Activated CD4-positive, alpha-beta T cell treated with anti-CD3 and anti-CD28 coated beads, Interleukin-2, amount 50 U/mL, for 24 hours (primary cell): ENCODE measurements at places on chromosomes 7 and 10.

DNA sequence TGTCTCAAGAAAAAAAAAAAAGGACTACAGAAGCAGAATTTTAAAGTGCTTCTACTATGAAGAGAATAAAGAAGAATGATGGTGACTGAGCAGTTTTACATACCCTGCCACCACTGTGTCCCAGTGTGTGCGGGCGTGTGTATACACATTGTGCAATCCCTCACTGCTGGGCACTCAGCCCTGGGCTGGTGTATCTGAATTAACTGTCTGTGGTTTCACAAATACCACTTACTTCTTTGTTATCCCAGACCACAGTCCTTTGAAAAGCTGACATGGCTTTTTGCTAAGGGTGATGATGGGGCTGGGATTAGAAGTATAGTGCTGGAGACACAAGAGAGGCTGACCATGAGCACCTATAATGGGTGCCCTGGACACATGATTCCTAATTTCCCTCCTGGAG is 21.1 kb upstream of the TRPV6 start:
- DNase-seq = no peak

DNA sequence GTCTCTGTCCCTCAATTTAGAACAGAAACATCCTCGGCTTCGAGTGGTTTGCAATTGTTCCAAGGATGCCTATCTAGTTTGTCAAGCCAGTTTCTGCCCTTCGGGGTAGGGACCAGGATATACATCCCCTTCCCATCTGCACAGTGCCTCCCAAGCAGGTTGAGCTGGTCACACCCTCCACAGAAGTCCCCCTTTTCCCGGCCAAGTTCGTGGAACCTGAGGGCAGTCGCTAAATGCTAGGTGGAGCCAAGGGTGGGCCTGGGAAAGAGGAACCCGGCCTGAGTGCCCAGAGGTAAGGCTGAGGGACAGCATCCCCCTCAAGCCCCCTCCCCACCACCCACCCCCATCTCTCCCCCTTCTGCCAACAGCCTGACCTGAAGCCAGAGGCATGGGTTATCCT is 62.4 kb upstream of the NANOS1 start:
- DNase-seq = no peak

DNA sequence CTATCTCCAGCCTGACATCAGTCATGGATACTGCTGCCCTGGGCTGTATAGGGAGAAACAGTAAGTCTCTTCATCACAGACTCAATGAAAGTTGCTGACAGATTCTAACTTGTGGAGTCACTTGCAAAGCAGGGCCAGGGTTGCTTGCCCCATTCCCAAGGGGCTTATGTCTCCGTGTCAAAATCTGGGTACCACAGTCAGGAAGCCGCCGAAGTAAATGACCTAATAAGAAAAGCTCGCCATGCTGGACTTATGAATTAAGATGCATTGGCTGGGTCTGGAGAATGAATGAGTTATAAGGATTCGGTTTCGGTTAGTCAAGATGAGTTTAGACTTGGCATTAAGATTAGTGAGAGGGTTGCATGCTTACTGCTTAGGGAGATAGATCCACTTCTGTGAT is 10.8 kb upstream of the OR6V1 start:
- DNase-seq = no peak

- no peak for DNase-seq
Observed at GRCh38 chr10:6465854-6466601, 114.0 kb downstream of the PRKCQ start.

DNA sequence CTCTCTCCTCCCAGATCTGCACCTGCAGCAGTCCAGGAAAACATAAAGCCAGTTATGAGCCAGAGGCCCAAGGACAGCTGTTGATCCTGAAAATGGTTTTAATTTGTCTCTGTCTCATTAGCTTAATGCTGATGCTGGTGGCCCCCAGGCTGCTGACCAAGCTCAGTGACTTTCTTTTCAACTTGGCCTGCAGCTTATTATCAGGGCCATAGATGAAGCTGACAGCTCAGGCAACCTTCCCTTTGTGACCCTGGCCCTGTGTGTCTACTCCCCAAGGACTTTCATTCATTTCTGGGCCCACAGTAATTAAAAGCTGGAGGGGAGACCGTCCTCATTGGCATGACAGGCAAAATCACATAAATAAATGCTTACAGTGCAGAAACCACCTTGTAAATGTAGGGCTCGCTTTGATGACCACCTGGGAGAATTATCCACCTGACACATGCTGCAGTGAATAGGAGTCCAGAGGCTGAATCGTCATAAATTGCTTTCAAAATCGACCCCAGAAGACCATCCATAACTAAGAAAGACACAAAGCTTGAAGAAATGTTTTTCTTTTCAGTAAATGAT is 138.5 kb downstream of the NPY start:
- DNase-seq = no peak

DNA sequence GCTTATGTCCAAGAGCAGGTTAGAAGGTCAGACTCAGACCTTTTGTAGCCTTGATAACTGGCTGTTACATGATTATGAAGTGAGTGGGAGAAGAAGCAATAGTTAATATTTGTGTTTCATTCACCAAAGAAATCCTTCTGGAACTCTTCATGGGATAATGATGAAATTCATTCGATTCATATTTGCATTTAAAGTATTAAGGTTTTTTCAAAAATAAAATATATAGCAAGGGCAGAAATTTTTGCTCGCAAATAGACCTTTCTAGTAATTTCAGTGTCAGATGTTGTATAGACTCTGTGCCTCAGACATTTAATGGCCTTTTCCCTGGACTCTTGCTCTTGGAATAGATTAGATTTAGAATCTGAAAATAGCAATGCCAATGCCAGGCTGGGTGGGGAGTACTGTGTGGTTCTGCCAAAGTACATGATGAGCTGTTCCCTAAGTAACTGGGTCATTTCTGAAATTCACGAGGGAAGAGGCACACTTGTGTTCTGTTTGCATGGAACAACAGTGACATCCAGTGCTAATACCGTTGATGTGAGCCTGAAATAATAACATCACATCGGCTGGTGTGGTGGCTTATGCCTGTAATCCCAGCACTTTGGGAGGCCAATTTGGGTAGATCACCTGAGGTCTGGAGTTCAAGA is 119.2 kb downstream of the MBL2 start:
- no peak for DNase-seq

GRCh38 chr7:112630565-112630964 is 149.8 kb downstream of the LSMEM1 start:
- no peak for DNase-seq

DNA sequence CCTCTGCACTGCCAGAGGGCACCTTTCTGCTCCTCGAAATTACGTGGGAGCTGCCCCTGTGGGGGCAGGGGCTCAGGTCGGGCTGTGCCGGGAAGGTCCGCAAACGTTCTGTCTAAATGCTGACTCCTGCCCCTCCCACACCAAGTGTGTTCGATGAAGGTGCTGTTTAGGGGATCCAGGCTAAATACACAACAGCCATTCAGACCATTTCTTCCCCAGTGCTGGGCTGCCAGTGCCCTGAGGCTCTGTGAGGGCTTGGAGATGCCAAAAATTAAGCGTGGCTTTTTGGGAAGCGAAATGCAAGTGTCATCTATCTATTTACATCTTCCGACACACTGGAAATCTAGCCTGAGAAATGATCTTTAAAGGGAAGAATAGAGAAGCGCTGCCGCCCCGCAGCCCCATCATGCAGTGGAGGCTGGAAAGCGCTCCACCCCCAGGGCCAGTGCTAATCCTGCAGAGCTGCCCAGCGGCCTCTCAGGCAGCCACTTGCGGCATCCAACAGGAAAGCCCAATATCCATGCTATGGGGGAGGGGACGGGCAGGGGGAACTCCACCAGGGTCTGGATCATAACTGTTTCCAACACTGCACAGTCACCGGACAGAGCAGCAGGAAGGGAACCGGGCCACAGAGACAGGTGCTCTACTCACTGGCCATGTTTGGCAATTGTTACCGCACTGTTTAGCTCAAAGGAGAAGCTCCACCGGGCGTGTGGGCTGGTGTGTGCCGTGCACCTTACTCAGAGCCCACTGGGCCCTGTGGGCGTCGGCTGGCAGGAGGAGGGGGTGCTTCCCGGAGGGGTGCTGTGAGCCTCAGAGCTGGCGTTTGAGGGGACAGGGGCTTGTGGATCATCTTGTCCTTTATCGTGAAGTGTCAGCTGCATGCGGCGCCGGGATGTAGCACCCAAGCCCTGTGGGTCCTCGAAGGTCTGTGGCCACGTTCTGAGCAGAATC is 205.5 kb downstream of the DNAJB6 start:
- no peak for DNase-seq

- no peak for DNase-seq
Observed at GRCh38 chr10:57362811-57363210, 904.9 kb downstream of the IPMK start.

DNA sequence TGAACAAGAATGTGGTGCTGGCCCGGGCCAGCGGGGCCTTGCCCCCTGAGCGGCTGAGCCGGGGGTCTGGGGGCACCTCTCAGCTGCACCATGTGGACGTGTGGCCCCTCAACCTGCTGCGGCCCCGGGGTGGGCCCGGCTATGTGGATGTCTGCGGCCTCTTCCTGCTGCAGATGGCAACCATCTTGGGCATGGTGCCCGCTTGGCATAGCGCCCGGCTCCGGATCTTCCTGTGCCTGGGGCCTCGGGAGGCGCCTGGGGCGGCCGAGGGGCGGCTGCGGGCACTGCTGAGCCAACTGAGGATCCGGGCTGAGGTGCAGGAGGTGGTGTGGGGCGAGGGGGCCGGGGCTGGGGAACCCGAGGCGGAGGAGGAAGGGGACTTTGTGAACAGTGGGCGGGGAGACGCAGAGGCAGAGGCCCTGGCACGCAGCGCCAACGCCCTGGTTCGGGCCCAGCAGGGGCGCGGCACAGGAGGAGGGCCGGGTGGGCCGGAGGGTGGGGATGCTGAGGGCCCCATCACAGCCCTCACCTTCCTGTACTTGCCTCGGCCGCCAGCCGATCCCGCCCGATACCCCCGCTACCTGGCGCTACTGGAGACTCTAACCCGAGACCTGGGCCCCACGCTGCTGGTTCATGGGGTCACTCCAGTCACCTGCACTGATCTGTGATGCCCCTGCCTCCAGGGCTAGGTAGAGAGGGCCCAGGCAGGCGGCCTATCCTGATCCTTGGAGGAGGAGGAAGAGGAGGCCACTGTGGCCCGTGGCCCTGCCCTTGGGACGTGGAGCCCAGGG is 1.1 kb upstream of the TRIP6 start:
- no peak for DNase-seq

- peak; percentile 35 for DNase-seq
Observed at GRCh38 chr10:104268405-104268712, 625 bp upstream of the GSTO2 start.

GRCh38 chr10:110448682-110449418 is 48.9 kb upstream of the DUSP5 start:
- DNase-seq = no peak

DNA sequence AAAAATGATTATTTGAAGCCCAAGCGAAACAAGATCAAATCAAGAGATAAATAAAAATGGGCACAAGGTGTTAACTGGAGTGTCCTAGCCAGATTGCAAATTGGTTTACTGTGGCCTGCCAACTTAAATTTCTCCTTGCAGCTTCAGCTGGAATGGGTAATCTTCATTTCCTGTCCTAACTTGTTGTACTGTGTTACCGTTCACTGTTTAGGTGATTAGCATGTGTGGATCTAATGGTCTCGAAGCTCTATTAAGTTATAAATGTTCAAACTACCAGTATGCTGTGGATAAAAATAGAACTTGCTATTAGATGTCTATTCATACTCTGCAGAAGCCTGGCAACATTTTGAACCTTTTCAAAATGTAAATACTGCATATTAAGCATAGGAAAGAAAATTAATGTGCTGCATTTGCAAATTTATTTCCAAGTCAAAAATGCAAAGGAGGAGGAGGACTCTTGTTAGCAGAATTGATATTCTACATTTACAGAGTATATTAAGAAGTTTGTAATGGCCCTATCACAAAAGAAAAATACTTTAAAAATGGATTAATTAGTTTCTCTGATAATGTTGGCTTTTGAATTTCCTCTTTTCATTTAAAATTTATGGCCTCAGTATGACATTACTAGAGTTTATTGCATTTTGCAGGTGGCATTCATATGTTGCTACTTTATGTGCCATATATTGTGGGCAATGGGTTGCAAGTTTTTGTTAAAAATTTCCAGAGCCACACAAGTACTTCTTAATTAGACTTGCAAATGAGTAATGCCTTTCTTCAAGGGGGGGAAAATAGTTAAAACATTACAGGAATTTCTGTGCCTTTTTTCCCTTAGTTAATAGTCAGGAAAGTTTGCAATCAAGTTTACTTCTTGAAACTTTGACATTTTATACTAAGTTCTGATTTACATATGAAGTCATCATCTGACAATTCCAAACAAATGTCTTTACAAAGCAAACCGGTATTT is 92.1 kb downstream of the CABCOCO1 start:
- DNase-seq = no peak
